Caco-2 (cell line): ENCODE measurements at places on chromosomes 7 and 10. TPM values are rescaled to one million over a fixed set of nuclear protein-coding genes. Genes with fewer than 3 reads are reported as not detected.

PRPS1L1 gene
- total RNA-seq = not detected in 2 replicates

SPDYE2 gene
- not detected in 2 replicates for total RNA-seq

LIPN gene
- total RNA-seq = not detected in 2 replicates

TUBAL3 gene
- 0.39 TPM in 1 of 2 replicates, not detected in the other for total RNA-seq

INA gene
- total RNA-seq = 0.51 and 0.52 TPM in 2 replicates

NACAD gene
- 1.0 and 1.1 TPM in 2 replicates for total RNA-seq

CYP3A4 gene
- total RNA-seq = not detected in 2 replicates

WNT16 gene
- total RNA-seq = not detected in 2 replicates

IGFBP1 gene
- 0.23 TPM in 1 of 2 replicates, not detected in the other for total RNA-seq

CRYGN gene
- not detected in 2 replicates for total RNA-seq

MGMT gene
- 49.3 and 57.0 TPM in 2 replicates for total RNA-seq

THSD7A gene
- total RNA-seq = 0.05 TPM in 2 replicates

GPRIN2 gene
- total RNA-seq = 3.0 and 3.7 TPM in 2 replicates

NUTM2E gene
- 0.14 TPM in 1 of 2 replicates, not detected in the other for total RNA-seq

AKR1D1 gene
- 2.2 and 2.3 TPM in 2 replicates for total RNA-seq

DNA sequence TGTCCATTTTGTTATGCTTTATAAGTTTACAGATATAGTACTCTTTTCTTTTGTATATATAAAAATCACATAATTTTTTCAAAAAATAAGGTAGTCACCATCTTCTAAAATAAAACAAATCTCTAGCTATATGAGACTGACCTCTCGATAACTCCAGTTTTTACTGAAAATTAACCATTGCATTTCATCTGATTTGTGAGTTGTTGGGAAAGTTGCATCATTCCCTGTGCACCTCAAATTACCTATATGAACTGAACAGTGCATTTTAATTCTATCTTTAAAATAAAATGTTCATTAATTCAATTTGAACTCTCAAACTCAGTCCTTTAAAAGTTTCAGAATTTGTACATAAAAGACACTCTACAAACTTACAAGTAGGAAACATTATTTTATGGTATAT, 86.0 kb downstream of the VWDE start:
- H3K27me3 ChIP-seq = no peaks in the 10 kb centered on the region
- no peak overlapping the region for H3K27ac ChIP-seq
- no peak overlapping the region for H3K4me3 ChIP-seq
- DNase-seq = no peak
- H3K4me1 ChIP-seq = no peaks in the 10 kb centered on the region

DNA sequence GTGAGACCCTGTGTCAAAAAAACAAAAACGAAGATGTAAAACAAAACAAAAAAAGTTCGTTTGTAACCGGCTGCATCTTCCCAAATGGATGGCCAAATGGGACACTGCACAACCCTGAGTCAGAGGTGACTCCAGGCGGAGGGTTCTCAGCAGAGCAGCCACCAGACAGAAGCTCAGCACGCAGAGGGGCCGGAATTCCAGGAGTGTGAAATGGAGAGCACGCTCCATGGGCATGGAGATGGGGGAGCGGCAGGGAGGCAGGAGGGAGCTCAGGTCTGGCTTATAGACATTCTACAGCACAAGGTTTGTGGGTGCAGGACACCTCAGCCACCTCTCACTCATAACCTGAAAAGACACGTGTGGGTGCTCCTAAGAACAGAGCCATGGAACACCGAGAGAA, 227.0 kb downstream of the MAD1L1 start:
- H3K4me3 ChIP-seq = no peak overlapping the region
- no peaks in the 10 kb centered on the region for H3K27me3 ChIP-seq
- DNase-seq = no peak

DNA sequence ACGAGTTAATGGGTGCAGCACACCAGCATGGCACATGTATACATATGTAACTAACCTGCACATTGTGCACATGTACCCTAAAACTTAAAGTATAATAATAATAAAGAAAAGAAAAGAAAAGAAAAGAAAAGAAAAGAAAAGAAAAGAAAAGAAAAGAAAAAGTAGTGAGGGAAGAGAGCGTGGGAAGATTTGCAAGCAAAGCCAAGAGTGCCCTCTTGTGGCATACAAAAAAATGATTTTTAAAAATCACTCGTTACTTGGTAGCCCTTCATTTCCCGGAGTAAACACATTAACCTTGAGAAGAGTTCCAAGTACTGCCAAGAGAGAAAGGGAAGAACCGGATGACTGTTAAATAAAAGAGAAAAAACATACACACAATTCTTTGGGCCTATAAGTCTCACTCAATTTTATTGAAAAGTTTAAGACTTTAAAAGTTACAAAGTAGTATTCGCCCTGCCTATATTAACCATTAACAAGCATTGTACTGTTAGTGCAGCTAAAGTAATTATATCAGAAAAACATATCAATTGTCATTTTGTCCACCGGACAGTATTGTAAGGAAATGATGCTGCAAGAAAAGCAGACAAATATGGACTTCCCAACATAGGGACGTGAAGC, 6.2 kb upstream of the CH25H start:
- peaks cover 4% of the 10 kb centered on the region; the same call in 1 of the 2 replicates for H3K4me1 ChIP-seq
- peaks cover 4% of the 10 kb centered on the region for H3K27me3 ChIP-seq
- no peak for DNase-seq
- no peaks in the 10 kb centered on the region for H3K36me3 ChIP-seq
- no peak overlapping the region for H3K27ac ChIP-seq
- no peak overlapping the region for H3K4me3 ChIP-seq

GRCh38 chr7:143300959-143301935, 13.1 kb downstream of the CASP2 start:
- DNase-seq = no peak
- H3K27me3 ChIP-seq = no peaks in the 10 kb centered on the region
- H3K4me1 ChIP-seq = peaks cover 8% of the 10 kb centered on the region; the same call in 1 of the 2 replicates
- H3K27ac ChIP-seq = no peak overlapping the region
- peaks cover 9% of the 10 kb centered on the region for H3K36me3 ChIP-seq

DNA sequence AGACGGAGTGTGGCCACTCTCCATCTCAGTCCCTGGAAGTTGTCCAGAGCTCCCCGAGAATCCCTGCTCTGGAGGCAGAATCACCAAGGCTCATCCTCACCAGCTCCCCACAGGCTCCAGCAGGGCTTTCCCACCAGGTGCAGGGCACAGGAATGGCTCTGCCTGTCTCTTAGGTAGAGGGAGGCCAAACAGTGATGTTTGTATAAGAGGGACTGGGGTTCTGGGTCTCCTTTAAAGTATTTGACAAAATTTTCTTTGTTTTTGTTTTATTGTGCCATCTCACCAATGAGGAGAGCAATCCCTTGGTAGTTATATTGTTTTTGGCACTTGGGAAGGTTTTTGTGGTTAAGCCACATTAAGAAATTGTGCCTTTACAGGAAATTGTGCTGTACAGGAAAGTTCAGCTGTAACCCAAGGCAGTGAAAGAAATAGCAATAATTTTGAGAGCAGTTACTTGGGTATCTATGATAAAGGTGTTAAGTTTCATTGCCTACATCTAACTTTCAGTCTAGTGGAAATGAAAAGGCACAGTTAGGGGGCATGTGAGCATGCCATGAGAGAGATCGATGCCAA, 219.3 kb upstream of the PRSS58 start:
- DNase-seq = no peak
- H3K27me3 ChIP-seq = no peaks in the 10 kb centered on the region; the same call in 1 of the 2 replicates
- no peak overlapping the region for H3K4me3 ChIP-seq
- H3K36me3 ChIP-seq = no peaks in the 10 kb centered on the region

DNA sequence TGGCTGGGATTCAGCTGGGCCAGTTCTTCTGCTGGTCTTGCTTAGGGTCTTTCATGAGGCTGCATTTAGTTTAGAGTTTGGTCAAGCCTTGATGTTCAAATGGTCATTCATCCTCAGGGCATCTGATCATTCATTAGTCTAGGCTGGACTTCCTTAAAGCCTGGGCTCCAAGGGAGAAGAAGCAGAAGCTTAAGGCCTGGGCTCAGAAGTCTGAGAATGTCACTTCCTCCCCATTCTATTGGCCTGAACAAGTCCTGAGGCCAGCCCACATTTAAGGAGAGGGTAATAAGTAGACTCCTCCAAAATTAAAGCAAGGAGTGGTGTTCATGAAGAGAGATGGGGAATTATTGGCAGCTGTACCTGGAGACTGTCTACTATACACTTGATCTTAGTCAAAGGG, 193.2 kb upstream of the HABP2 start:
- no peak for DNase-seq
- H3K27me3 ChIP-seq = no peaks in the 10 kb centered on the region; the same call in 1 of the 2 replicates
- H3K4me1 ChIP-seq = no peaks in the 10 kb centered on the region
- H3K27ac ChIP-seq = no peak overlapping the region
- no peak overlapping the region for H3K4me3 ChIP-seq
- no peaks in the 10 kb centered on the region for H3K36me3 ChIP-seq

GRCh38 chr7:92631850-92632487, 41.8 kb upstream of the FAM133B start:
- no peak overlapping the region for H3K4me3 ChIP-seq
- DNase-seq = no peak
- H3K36me3 ChIP-seq = no peaks in the 10 kb centered on the region; the same call in none of the 2 replicates
- peaks cover 22% of the 10 kb centered on the region for H3K4me1 ChIP-seq
- H3K27ac ChIP-seq = no peak overlapping the region

- H3K4me3 ChIP-seq = no peak overlapping the region
- no peaks in the 10 kb centered on the region for H3K36me3 ChIP-seq
- H3K4me1 ChIP-seq = peaks cover 10% of the 10 kb centered on the region
- DNase-seq = no peak
- H3K27me3 ChIP-seq = no peaks in the 10 kb centered on the region
- no peak overlapping the region for H3K27ac ChIP-seq
These were observed 26.3 kb upstream of the AKR1B1 start for GRCh38 chr7:134485203-134485602.

DNA sequence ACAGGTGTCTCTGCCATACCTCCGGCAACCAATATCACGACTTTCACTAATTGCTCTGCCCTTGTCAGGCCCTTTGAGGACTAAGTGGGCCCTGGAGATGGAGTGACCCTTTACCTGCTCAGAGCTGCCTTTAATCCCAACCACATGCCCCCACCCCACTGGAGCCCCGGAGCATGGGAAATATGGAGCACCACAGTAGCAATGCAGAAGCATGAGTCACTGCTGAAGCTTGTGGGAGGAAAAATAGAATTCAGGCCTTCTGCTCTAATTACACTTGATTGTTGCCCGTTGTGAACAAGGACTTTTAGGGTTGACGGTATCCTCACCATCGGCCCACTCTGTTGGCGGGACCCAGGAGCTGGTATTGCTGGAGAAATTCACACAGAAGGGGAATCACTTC, 52.5 kb upstream of the FRMD4A start:
- no peaks in the 10 kb centered on the region for H3K27me3 ChIP-seq
- H3K4me1 ChIP-seq = peaks cover 10% of the 10 kb centered on the region
- no peak for DNase-seq
- no peak overlapping the region for H3K27ac ChIP-seq
- no peaks in the 10 kb centered on the region for H3K36me3 ChIP-seq

- H3K27ac ChIP-seq = no peak overlapping the region
- H3K4me1 ChIP-seq = peaks cover 3% of the 10 kb centered on the region; the same call in 1 of the 2 replicates
- H3K27me3 ChIP-seq = no peaks in the 10 kb centered on the region
These were observed 470.0 kb downstream of the SUGCT start for GRCh38 chr7:40604601-40605438.

- peak overlapping the region; percentile 45 for H3K27ac ChIP-seq
- peak overlapping the region; percentile 97 for H3K4me3 ChIP-seq
- peaks cover 16% of the 10 kb centered on the region for H3K4me1 ChIP-seq
- H3K27me3 ChIP-seq = no peaks in the 10 kb centered on the region
- peak; percentile 59 for DNase-seq
- no peaks in the 10 kb centered on the region for H3K36me3 ChIP-seq
These were observed 1.2 kb upstream of the PAOX start for GRCh38 chr10:133377818-133378250.

DNA sequence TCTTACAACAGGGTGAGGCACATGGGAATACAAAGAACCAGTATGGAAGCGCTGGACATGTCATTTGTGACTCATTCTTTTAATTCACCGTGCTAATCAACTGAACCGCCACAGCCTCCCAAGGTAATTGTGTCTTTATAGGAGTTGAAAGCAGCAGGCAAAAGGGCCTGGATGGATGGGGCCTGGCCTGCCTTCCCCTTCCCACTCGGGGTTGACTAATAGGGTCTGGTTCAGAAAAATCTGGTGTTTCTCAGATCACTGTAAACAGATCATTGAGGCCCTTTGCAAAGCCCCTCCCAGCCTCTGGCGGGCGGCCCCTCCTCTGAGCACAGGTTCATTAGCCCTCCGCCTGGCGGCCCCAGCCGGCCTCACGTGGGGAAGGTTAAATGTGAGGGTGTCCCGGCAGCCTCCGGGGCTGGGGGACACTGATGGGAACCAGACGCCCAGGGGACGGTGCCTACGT, 100.8 kb downstream of the EBF3 start:
- no peak overlapping the region for H3K4me3 ChIP-seq
- H3K4me1 ChIP-seq = peaks cover 14% of the 10 kb centered on the region
- no peaks in the 10 kb centered on the region for H3K27me3 ChIP-seq
- no peak for DNase-seq
- no peaks in the 10 kb centered on the region for H3K36me3 ChIP-seq

DNA sequence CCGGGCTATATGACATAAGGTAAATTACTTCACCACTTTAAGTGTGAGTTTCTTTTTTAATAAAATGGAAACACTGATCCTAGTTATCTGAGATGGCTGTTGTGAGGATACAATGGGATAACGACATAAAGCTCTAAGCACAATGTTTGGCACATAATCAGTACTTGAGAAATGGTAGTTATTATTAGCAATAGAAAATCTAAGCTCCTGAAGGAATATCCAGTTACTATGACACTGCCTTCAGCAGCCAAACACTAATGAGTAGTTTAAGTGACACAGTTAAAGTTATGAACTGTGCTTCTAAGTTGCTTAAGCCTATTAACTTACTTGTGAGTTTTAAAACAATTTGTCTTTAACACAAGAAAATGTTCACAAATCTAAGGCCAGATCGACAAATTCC, 96.8 kb downstream of the ELAPOR2 start:
- H3K4me3 ChIP-seq = no peak overlapping the region
- H3K4me1 ChIP-seq = no peaks in the 10 kb centered on the region
- no peaks in the 10 kb centered on the region for H3K27me3 ChIP-seq
- no peak overlapping the region for H3K27ac ChIP-seq
- DNase-seq = no peak

- no peaks in the 10 kb centered on the region for H3K36me3 ChIP-seq
- no peaks in the 10 kb centered on the region for H3K27me3 ChIP-seq
- no peak for DNase-seq
These were observed 349.8 kb downstream of the SDK1 start for GRCh38 chr7:3650844-3651243.

GRCh38 chr10:4144817-4145216, 359.8 kb upstream of the KLF6 start:
- H3K27ac ChIP-seq = no peak overlapping the region
- no peaks in the 10 kb centered on the region for H3K4me1 ChIP-seq
- H3K36me3 ChIP-seq = no peaks in the 10 kb centered on the region
- no peak overlapping the region for H3K4me3 ChIP-seq

GRCh38 chr7:53672681-53673080, 637.2 kb downstream of the POM121L12 start:
- H3K27me3 ChIP-seq = no peaks in the 10 kb centered on the region
- no peaks in the 10 kb centered on the region for H3K4me1 ChIP-seq
- no peak for DNase-seq
- H3K36me3 ChIP-seq = no peaks in the 10 kb centered on the region
- no peak overlapping the region for H3K27ac ChIP-seq

- no peak overlapping the region for H3K27ac ChIP-seq
- no peak overlapping the region for H3K4me3 ChIP-seq
- no peaks in the 10 kb centered on the region for H3K36me3 ChIP-seq
These were observed 931.2 kb upstream of the C7orf33 start for GRCh38 chr7:147659036-147659995.

GRCh38 chr7:148932-149790, 43.2 kb upstream of the FAM20C start:
- no peaks in the 10 kb centered on the region for H3K36me3 ChIP-seq
- H3K4me1 ChIP-seq = peaks cover 15% of the 10 kb centered on the region
- peak; percentile 98 for DNase-seq
- H3K27ac ChIP-seq = peak overlapping the region; percentile 99
- H3K4me3 ChIP-seq = peak overlapping the region; percentile 38
- H3K27me3 ChIP-seq = no peaks in the 10 kb centered on the region
